ENCODE measurements at places on chromosomes 3 and 15. TPM values are rescaled to one million over a fixed set of nuclear protein-coding genes. Genes with fewer than 3 reads are reported as not detected.

DNA sequence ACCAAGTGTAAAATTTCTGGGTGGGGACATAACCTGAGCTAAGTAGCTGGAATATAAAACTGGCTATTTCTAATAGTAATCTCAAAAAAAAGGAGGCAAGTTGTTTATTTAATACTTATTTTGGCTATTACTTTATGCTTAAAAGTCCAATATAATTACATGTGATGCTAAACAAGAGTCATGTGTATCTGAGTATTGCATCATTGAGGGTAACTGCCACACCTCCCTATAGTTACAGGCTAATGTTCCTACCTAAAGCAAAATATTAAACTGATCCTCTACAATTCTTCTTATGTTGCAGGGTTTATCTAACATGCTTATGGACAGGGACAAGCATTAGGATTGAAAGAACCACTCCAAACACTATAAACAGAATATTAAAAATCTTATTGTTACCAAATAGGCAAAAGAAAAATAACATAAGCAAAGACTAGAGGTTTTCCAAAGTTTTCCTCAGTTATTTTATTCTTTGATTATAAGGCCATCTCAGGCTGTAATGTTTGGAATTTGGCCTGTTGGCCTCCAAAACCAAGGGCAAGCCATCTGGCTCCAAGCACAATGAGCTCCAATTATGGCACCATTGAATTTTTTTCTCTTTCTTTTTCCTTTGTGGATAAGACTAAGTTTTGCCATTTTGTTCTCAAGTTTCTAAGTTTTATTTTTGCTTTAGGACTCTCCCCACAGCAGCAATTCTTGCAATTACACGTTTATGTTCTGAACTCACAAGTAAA, 75.8 kb upstream of the ABI3BP start:
- DNase-seq: no peak

DNA sequence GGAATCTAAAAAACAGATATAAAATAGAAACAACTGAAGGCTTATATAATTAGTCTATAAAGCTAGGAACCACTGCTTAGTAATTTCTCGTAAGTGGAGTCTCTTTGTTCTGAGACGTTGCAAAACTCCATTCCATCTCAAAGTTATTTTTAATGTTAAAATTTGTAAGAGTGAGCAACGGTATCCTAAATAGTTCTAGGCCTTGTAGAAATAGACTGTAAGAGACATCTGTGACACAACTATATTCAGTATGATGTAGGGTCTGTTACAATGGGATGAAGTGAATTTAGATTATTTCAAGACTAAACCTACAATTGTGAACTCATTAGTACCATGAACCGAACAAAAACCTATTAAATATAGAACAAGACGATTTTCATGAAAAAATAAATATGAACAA, 57.2 kb downstream of the UBE3A start:
- no peak for DNase-seq

- no peak for DNase-seq
Measured at GRCh38 chr15:101813803-101814534, 2.0 kb downstream of the OR4F15 start.

DNA sequence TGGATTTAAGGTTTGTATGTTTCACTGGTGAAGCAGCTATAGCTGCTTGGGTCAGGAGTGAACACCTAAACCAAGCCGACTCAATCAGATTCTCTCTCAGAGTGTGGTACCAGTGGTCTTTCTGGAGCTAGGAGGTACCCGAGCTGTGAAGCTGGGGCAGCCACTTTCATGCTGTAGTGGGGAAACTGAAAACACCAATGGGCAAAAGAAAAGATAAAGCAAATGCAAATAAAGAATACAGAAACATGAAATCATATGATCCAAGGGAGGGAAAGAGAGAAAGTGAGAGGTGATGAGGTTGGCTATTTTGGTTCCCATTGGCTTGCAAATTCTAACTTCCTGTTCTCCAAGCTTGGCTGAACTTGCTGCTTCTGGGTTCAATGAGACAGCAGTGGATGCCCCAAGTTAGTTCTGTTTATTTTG, 212.3 kb upstream of the CFAP20DC start:
- DNase-seq: no peak

DNA sequence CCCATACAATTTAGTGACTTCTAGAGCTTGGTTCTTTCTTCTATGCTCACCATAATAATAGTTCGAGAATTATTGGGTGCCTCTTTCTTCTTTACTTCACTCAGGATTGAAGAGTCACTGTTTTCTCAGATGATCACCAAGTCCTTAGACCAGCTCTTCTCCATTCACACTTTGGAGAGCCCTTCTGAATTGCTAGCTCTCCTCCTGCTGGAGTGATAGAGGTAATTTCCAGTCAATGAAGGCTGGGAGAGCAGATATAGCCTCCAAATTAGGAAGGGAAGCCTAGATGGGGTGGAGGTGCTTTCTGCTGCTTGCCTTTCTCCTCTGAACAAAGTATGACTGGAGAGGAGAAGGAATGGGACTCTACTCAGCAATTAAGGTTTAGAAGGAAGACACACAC, 10.7 kb upstream of the BBX start:
- no peak for DNase-seq

DNA sequence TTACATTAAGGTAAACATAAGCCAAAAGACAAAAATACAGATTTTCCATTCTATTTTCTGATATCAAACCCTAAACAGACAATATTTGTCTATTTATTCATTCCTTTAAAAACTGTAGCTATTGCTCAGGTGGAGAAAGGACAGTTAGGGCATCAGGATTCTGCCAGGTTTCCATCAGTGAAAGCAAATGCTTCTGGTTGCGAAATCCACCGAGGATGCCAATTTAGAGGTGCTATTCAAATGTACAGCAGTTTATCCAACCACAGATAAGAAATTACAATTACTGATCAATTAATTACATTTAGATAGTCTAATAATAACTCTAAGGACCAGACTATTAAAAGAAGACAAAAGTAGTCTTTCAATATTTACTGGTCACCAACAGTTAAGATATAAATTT, 3.9 kb downstream of the TOMM70 start:
- no peak for DNase-seq

GRCh38 chr3:108940568-108941263, 13.0 kb downstream of the GUCA1C start:
- DNase-seq: no peak

- no peak for DNase-seq
Measured at GRCh38 chr15:58069008-58069407, 3.5 kb upstream of the ALDH1A2 start.

- no peak for DNase-seq
Measured at GRCh38 chr15:48617619-48618018, 27.9 kb downstream of the FBN1 start.

DNA sequence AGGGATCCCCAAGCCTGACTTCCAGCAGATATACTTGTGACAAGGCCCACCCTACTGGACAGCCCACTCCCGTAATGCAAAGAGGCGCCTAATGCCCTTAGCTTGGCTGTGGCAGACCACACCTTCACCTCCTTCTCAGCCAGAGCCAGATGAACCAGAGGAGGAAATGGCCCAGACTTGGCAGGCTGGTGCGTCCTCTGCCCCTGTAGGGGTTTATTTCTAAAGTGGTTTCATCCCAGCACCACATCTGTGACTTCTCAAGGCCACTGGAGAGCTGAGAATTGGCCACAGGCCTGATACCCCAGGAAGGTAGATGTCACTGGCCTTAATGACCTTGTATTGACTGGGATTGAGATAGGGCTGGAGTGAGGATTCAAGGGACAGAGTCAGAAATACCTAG, 29.5 kb downstream of the BOC start:
- no peak for DNase-seq

DNA sequence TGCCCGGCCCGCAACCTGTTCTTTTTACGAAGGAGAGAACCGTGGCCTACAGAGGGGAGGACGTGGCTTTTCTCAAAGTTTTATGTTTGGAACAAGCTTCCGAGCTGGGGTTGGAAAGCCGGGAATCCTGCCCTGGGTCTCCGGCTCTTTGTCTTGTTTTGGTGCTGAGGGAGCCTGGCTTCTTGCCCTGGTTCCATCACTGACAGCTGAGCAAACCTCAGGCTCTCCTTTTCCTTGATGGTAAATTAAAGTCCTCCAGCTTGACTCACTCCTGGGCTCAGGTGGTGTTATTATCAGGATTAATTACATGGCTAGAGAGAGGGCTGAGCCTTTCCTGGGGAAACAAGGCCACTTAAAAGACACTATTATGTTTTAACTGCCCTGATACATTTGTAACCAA, 289.5 kb upstream of the RGMA start:
- DNase-seq: no peak

GRCh38 chr3:49530701-49531100, 23.6 kb upstream of the BSN start:
- DNase-seq: no peak

- DNase-seq: no peak
Measured at GRCh38 chr3:129602309-129602708, 4.2 kb downstream of the PLXND1 start.

ATP13A5 gene
- total RNA-seq: not detected

LSAMP gene
- not detected for total RNA-seq

GCNT3 gene
- not detected for total RNA-seq

NANOGP8 gene
- total RNA-seq: not detected

SH3GL3 gene
- total RNA-seq: not detected

CAPN3 gene
- 11.6 TPM for total RNA-seq

SERINC4 gene
- not detected for total RNA-seq

Measured in T-helper 17 cell (primary cell).